Brain pericyte (primary cell): ENCODE measurements at places on chromosomes 2 and 18.

- no peak for DNase-seq
These were observed 125.1 kb upstream of the HAAO start for GRCh38 chr2:42917425-42917927.

- DNase-seq = no peak
These were observed 35.8 kb upstream of the AFF3 start for GRCh38 chr2:100178085-100178788.

DNA sequence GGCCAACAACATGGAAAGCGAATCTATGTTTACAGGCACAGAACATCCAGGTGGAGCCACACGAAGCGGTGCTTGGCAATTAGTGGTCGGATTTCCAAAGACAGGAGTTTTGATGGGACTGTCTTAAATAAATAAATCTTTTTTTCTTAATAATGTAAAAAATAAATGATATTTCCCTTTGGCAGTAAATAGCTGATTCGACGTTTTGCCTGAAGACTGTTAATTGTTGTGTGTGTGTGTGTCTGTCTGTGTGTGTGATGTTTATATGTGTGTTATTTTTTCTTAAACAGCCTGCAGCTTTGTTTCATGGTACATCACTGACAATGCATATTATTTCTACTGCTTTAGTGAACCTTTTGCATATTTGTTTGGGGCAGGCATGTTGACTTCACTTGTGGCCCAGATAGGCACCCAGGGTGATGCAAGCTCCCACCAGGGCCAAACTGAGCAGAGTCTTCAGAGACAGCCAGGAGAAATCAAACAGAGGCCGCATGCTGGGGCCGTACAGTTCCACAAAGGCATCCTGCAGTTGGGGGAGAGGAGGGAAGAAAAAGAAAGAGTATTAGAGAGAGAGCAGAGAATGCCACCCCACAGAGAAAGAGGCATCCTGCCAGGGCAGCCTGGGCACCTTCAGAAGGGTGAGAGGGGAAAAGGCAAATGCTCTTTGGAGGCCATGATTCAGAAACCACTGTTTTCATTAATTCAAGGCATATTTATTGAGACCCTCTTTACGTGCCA, 191.2 kb downstream of the BCL2 start:
- no peak for DNase-seq

- DNase-seq = no peak
These were observed 233.4 kb downstream of the NAPG start for GRCh38 chr18:10759241-10759640.

DNA sequence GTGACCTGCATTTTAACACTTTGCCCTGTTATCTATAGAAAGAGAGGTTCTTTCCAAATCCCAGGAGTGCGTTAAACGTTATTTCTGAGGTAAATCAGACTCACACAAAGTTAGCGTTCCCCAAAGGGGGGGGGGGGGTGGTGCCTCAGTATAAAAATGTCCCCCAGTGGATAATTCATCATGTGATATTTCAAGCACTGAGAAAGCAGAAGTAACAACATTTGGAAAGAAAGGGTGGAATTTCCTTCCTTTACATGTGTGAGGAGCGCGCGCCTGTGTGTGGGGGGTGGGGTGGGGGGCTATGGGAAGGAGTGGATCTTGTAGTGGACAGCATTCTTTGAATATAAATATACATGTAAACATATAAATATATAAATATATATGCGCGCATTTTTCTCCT, 630.9 kb downstream of the NYAP2 start:
- DNase-seq = no peak

DNA sequence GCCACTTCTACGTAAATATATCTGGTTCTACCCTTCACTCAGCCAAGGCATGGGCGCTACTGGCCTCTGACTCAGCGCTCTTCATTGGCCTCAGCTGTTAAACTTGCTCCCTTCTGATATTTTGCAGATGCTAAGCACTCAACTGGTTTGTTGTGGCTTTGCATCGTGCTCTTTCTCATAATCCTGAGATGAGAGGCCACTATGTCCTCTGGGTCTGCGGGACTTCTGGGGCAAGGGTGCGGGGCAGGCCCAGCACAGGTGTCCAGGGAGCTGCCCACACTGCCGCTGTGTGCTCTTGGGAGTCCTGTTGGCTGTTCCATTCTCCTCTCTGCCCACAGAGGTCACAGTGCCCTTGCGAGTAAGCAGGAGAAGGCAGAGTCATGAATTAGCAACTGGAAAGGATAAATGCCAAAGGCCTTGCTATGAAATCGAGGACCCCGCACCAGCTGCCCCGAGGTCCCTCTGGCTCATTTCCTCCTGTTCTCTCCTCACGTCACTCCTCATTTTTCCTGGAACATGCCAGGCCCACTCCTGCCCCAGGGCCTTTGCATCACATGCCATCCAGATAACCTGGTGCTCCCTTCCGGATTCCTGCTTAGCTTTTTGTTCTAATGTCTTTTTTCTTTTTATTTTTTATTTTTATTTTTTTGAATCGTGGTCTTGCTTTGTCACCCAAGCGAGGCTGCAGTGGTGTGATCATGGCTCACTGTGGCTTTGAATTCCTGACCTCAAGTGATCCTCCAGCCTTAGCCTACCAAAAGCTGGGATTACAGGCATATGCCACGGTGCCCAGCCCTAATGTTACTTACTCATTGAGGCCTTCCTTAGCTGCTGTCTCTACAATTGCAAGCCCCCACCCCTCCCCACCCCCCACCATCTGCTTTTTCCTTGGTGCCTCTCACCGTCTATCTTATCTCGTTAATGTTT, 34.9 kb upstream of the MAT2A start:
- no peak for DNase-seq

DNA sequence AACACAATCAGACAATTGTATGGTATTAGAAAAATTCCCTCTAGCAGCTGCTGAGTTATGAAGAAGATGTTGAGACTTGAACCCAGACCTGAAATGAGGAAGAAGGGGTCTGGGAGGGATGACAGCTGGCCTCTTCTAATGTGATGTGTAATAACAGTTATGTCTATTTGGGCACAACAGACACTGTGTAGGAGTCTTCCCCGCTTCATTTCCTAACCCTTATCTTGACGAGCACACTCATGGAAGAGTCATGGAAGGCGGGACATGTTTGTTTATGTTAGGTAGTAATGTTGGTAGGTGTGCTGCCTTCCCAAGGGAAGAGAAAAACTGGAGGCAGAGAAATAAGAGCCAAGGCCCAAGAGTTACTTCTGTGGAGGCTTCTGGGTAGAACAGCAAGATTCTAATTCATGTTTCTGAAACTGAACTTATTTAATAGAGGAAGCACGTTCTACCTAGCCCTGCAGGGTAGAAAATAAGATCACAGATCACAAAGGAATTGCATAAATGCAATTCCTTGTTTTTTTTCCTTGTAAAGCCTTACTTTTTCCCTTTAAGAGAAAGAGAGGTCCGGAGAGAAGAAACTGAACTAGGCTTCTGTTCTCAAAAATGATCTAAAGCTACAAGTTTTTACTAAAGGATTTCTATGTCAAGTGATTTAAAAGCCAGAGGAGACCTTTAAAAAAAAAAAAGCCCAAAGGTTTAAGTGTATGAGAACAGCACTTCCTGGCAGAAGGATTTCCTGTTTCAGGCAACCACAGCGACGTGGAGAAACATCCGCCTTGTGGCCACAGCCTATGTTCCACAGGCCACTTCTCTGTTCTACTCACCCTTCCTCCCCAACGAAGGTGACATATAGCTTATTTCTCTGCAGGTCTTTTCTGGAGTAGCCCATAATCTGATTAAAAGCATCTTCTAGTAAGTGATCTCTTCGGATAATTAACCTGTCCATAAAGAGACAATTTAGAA, 68.5 kb upstream of the STK17B start:
- DNase-seq = no peak

DNA sequence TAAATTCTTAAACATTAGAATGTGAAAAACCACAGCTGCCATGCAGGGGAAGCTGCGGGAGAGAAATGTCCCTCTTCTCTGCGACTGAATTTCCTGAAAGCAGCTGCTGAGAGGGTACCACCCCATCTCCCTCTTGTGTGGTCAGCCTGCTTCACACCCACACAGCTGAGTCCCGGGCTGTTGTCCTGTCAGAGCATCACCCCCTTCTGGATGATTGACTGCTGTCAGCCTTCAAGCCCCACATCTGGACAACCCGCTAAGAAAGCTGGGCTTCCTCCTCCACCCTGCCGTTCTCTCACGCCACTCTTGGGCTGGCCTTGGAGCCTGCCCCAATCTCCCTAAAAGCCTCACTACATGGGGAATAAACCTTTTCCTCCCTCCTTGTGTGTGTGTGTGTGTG, 26.0 kb downstream of the SH3YL1 start:
- no peak for DNase-seq

GRCh38 chr18:75880925-75881504, 453.5 kb upstream of the SMIM21 start:
- no peak for DNase-seq

- no peak for DNase-seq
These were observed 167.8 kb downstream of the NRP2 start for GRCh38 chr2:205850132-205850531.

DNA sequence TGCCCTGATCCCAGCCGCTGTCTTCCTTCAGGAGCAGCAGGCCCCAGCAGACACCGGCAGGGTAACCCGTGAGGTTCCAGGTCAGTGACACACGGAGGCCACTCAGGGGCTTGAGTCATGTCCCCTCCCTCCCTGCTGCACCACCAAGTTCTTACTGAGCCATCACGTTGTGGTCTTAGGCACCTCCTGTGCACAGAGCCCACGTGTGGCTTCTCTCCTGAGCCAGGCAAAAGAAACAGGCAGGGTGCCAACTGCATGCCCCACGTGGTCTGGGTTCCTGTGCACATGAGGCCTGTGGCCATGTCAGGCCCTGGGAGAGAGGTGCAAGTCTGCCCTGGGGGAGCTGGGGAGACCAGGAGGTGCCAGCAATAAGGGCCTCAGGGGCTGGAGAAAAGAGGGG, 264.8 kb downstream of the KLHL29 start:
- DNase-seq = no peak

DNA sequence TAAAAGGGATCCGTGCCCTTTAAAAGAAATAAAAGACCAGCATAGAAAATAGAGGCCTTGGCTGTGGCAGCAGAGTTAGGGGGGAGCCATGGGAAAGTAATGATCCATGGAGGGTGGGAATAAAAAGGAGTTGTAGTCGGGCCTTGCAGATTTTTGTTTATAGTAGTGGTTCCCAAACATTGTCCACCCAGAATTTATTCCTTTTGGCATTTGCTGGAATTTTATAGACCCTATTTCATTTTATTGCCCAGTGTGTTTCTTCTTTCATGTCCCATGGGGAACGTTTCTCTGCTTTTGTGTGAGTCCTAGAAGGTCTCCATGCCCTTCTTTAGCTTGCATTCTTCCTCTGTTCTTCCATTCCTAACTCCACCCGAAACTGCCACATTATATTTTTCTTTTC, 222.2 kb downstream of the LTBP1 start:
- DNase-seq = no peak

DNA sequence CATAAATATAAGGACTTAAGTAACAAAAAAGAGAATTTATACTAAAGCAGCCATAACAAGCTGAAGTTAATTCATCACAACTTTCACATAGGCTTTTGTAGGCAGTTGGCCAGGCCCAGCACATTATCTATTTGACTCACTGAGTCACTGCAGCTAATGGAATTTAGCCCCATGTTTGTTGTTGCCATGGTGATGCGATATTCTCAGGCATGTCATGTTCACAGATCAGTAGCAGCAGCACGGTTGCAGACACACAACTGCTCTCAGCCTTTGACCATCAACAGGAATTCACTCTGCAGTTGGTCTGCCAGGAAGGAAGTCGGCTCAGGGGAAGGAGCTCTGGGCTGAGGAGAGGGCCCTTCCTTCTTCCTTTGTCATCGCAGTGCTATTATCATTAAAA, 639.8 kb downstream of the TMEM182 start:
- no peak for DNase-seq

GRCh38 chr2:235511187-235511661, 17.4 kb downstream of the AGAP1 start:
- DNase-seq = no peak

GRCh38 chr2:175976391-175977157, 25.5 kb downstream of the LNPK start:
- DNase-seq = no peak

- no peak for DNase-seq
These were observed 39.9 kb upstream of the SP3 start for GRCh38 chr2:174004905-174005605.

DNA sequence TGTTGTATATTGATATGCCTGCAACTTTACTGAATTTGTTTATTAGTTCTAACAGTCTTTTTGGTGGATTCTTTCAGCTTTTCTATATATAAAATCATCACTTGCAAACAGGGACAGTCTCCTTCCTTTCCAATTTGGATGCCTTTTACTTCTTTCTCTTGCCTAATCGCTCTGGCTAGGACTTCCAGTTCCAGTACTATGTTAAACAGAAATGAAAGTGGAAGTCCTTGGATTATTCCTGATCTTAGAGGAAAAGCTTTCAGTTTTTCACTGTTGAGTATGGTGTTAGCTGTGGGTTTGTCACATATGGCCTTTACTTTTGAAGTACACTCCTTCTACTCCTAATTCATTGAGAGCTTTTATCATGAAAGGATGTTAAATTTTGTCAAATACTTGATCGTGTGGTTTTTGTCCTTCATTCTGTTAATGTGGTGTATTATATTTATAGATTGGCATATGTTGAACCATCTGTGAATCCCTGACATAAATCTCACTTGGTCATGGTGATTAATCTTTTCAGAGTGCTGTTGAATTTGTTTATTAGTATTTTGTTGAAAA, 52.9 kb downstream of the REL start:
- no peak for DNase-seq

DNA sequence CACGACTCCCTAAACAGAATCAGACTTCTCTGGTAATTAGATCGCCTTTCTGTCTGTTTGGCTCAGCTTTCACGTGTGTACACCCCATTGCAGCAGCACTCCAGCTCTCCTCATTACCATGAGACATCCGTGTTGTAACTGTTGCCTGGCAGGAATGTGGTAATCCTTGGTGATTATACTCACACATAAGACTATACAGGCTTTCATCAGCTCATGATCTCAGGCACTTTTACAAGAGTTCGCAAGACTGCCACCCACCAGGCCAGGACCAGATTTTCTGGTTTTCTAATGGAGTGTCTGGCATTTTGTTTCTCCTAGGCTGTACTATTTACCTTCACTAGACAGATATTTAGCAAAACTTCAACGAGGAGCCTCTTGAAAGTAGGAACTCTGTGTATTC, 50.2 kb downstream of the ACVR1 start:
- DNase-seq = no peak

DNA sequence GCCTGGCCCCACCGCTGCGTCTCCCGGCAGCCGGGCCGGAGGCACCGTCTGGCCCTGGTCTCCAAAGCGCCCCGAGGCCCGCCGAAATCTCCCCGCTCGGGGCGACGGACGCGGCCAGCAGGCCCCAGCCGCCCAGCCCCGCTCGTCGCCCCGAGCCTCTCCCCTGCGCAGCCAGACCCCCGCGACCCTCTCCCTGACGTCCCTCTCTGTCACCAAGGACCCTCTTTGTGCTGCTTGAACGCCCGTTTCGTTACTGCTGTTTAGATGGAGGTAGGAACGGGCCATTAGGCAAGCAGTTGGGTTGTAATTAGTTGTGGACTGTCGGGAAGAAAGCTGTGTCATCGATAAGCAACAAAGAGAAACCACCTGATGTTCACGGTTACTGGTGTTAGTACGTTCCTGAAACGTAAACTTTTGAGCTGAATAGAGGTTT, 686 bp downstream of the UBXN4 start:
- DNase-seq = peak; percentile 39
